ENCODE measurements at places on chromosomes 7 and 10. TPM values are rescaled to one million over a fixed set of nuclear protein-coding genes. Genes with fewer than 3 reads are reported as not detected.

DNA sequence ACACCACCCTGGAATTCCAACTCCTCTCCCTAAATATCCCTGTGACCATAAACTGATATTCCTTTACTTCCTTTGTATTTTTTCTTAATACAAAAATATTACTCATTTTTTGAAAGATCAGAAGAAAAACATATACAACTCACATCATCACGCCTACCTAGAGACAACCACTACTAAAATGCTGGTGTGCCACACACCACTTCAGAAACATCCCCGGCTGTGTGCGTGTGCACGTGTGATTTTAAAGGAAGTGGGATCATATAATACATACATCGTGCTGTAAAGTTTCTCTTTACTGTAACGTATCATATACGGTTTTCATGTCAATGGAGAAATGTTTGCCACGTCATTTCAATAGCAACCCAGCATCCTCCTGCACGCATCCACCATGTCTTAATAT lies 76.5 kb downstream of the ITIH5 start:
- no peaks in the 10 kb centered on the region for H3K36me3 ChIP-seq
- H3K4me3 ChIP-seq = no peak overlapping the region
- peaks cover 4% of the 10 kb centered on the region for H3K27me3 ChIP-seq
- DNase-seq = no peak

DNA sequence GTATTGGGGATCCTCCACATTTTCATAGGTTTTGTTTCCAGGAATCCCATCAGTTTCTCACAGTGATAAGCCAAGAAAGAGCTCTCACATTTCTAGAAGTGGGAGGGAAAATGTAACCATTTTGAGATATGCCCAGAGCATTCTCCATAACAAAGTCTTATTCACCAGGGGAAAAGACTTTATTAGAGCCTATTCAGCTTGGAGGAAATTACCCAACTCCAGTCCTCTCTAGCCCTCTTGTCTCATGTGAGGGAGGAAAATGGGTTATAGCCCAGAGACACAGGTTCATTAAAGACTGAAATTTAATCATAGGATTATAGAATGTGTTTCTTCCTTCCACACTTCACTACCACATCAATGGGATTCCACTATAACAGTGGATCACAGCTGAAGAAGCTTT lies 61.6 kb upstream of the DYNC1I1 start:
- H3K36me3 ChIP-seq = no peaks in the 10 kb centered on the region
- no peak overlapping the region for H3K27ac ChIP-seq
- no peaks in the 10 kb centered on the region for H3K4me1 ChIP-seq
- DNase-seq = no peak
- no peaks in the 10 kb centered on the region for H3K27me3 ChIP-seq
- H3K4me3 ChIP-seq = no peak overlapping the region

DNA sequence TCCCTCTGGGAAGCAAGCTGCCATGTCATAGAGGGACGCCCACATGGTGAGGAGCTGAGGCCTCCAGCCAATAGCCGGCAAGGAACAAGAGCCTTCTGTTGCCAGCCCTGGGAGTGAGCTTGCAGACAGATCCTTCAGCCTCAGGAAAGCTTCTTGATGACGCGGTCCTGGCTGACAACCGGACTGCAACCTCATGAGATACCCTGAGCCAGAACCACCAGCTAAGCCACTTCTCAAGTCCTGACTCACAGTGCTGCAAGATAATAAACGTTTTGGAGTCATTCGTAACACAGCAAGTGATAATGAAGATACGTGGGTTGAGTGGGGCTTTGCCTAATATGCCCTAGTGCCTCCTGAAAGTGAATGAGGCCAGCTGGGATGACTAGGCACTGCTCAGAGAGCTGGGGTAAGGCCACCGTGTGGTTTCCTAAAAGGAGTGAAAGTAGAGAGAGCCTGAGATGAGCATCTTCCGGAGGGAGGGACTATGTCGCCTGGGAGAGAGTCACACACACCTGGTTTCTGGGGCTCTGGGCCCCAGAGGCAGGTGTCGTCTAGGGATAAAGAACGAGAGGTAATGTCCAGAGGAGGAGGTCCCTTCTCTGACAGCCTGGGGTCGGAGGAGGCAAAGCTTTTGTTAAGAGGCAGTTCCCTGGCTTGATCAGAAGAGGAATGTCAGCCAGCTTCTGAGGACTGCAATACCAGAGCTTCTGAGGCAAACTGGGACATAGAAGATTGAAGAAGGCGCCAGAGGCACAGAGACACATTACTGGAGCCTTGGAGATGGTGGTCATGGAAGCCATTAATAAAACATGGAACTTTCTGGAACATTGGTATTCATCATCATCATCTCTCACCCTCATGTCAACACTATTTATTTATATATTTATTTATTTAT lies 53.6 kb downstream of the PYROXD2 start:
- H3K27ac ChIP-seq = peak overlapping the region; percentile 40
- H3K4me3 ChIP-seq = peak overlapping the region; percentile 22
- no peaks in the 10 kb centered on the region for H3K36me3 ChIP-seq
- H3K27me3 ChIP-seq = no peaks in the 10 kb centered on the region

DNA sequence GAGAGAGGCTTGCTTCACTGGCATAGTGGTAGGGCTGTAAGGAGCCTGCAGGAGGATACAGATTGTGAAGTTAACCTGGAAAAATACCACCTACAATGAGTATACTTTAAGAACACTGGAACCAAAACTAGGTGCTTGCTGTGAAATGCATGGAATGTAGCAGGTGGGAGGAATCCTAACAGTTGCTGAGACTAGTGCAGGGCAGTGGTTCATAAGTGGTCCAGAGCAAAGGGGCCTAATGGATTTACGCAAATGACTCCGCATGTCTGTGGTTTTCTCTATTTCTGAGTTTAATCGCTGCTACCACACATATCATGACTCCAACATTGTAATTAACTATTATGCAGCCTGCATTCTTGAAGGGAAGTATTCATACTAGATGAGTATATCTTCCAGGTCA lies 218.4 kb downstream of the CHRM2 start:
- peaks cover 7% of the 10 kb centered on the region for H3K4me1 ChIP-seq
- H3K4me3 ChIP-seq = no peak overlapping the region
- H3K27me3 ChIP-seq = no peaks in the 10 kb centered on the region
- DNase-seq = no peak

GRCh38 chr10:18713077-18713476 lies 53.8 kb downstream of the ARL5B start:
- 0 out of 2 replicates have a peak, but pooled peaks cover 1% of the 10 kb centered on the region for H3K4me1 ChIP-seq
- peak; percentile 92 for DNase-seq
- no peak overlapping the region for H3K4me3 ChIP-seq
- H3K27ac ChIP-seq = no peak overlapping the region
- H3K27me3 ChIP-seq = no peaks in the 10 kb centered on the region

DNA sequence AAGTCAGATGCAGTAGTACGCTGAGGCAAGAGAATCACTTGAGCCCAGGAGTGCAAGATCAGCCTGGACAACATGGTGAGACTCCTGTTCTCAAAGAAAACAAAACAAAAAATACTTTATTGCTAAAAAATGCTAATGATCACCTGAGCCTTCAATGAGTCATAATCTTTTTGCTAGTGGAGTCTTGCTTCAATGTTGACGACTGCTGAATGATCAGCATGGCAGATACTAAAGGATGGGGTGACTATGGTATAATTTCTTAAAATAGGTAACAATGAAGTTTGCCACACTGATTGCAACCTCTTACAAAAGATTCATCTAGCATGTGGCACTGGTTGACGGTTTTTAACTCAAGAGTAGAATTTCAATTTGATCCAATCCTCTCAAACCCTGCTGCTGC lies 22.3 kb downstream of the NANOS1 start:
- no peak overlapping the region for H3K27ac ChIP-seq
- H3K36me3 ChIP-seq = peaks cover 71% of the 10 kb centered on the region
- H3K27me3 ChIP-seq = no peaks in the 10 kb centered on the region
- H3K4me1 ChIP-seq = no peaks in the 10 kb centered on the region
- no peak for DNase-seq
- no peak overlapping the region for H3K4me3 ChIP-seq

- no peak for DNase-seq
- no peaks in the 10 kb centered on the region for H3K4me1 ChIP-seq
- H3K27me3 ChIP-seq = no peaks in the 10 kb centered on the region
- no peak overlapping the region for H3K4me3 ChIP-seq
- H3K36me3 ChIP-seq = no peaks in the 10 kb centered on the region
These were observed 175.7 kb upstream of the SLC25A13 start for GRCh38 chr7:96497567-96497966.

- H3K4me1 ChIP-seq = peaks cover 5% of the 10 kb centered on the region
- DNase-seq = no peak
- H3K27ac ChIP-seq = no peak overlapping the region
- H3K36me3 ChIP-seq = peaks cover 2% of the 10 kb centered on the region
- H3K4me3 ChIP-seq = no peak overlapping the region
- H3K27me3 ChIP-seq = no peaks in the 10 kb centered on the region
These were observed 5.5 kb downstream of the IL15RA start for GRCh38 chr10:5971886-5972285.

DNA sequence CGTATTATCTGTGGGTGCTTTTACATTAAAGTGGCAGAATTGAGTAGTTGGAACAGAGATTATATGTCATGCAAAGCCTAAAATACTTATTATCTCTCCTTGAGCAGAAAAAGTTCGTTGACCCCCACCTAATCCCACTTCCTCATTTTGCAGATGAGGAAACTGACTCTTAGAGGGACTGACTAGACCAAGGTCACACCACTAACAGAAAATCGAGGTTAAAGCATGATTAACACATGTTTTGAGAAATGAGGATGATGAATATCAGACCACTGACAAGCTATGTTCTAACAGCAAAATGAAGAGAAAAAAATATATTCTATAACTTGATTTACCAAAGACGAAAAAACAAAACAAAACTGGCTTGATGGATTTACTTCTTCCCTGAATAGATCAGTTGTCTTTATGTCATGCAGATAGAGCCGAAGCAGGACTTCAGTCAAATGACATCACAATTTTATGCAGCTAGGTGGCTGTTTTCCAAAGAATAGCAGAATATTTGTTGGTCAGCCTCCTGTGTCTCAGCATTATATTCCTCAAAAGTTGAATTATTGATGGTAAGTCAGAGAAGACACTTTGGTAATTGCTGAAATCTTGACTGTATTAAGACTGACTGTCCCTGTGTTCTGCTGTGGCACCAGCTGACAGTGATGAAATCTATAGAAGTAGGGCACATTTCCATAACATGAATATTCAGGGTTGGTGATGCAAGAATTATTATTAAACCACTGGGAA lies 24.2 kb upstream of the SMIM30 start:
- H3K27me3 ChIP-seq = no peaks in the 10 kb centered on the region
- no peaks in the 10 kb centered on the region for H3K4me1 ChIP-seq
- no peak overlapping the region for H3K4me3 ChIP-seq
- no peaks in the 10 kb centered on the region for H3K36me3 ChIP-seq

DNA sequence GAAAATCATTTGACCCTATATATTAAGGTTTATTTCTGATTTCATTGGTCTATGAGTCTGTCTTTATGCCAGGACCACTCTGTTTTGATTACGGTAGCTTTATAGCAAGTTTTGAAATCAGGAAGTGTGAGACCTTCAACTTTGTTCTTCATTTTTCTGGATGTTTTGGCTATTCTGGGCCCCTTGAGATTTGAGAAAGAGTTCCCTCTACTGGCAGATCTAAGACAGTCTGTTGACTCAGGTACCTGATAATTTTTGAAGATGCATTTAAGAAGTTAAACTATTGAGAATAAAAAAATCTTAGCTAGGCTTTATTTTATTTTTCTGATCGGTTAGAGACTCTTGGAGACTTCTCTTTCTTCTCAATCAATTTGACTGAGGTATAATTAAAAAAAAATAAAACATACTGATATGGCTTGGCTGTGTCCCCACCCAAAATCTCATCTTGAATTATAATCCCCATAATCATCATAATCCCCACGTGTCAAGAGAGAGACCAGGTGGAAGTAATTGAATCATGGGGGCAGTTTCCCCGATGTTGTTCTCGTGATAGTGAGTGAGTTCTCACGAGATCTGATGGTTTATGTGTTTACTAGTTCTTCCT lies 209.2 kb downstream of the SNX10 start:
- H3K27ac ChIP-seq = no peak overlapping the region
- peak; percentile 16 for DNase-seq
- no peaks in the 10 kb centered on the region for H3K36me3 ChIP-seq
- no peaks in the 10 kb centered on the region for H3K27me3 ChIP-seq
- H3K4me3 ChIP-seq = no peak overlapping the region

- peak; percentile 97 for DNase-seq
- H3K27me3 ChIP-seq = no peaks in the 10 kb centered on the region
- H3K36me3 ChIP-seq = no peaks in the 10 kb centered on the region
- peaks cover 3% of the 10 kb centered on the region for H3K4me1 ChIP-seq
These were observed 66.7 kb downstream of the ST7 start for GRCh38 chr7:117019786-117020590.

- H3K27ac ChIP-seq = no peak overlapping the region
- no peaks in the 10 kb centered on the region for H3K27me3 ChIP-seq
- H3K4me3 ChIP-seq = no peak overlapping the region
- DNase-seq = no peak
- no peaks in the 10 kb centered on the region for H3K4me1 ChIP-seq
These were observed 101.5 kb upstream of the RAB11FIP2 start for GRCh38 chr10:118148247-118148646.

GRCh38 chr7:139916717-139917395 lies 87.8 kb downstream of the TBXAS1 start:
- no peaks in the 10 kb centered on the region for H3K27me3 ChIP-seq
- H3K27ac ChIP-seq = peak overlapping the region; percentile 35
- no peak for DNase-seq
- H3K4me1 ChIP-seq = peaks cover 28% of the 10 kb centered on the region

- H3K27ac ChIP-seq = no peak overlapping the region
- peak; percentile 88 for DNase-seq
- peaks cover 27% of the 10 kb centered on the region for H3K36me3 ChIP-seq
- no peaks in the 10 kb centered on the region for H3K27me3 ChIP-seq
- H3K4me1 ChIP-seq = peaks cover 10% of the 10 kb centered on the region
- H3K4me3 ChIP-seq = no peak overlapping the region
These were observed 220.1 kb downstream of the TNS3 start for GRCh38 chr7:47361746-47362215.

The NSMCE4A gene
- 20.8 TPM for total RNA-seq

The PGAM2 gene
- not detected for total RNA-seq

The TAS2R16 gene
- not detected for total RNA-seq

The FFAR4 gene
- not detected for total RNA-seq

The DGKB gene
- total RNA-seq = under 0.01 TPM

The CCSER2 gene
- total RNA-seq = 27.8 TPM

The ZNF365 gene
- 2.5 TPM for total RNA-seq

The TMEM196 gene
- total RNA-seq = not detected

The SLC26A5 gene
- total RNA-seq = not detected

The ARPC1A gene
- 327 TPM for total RNA-seq

The ELN gene
- 2.2 TPM for total RNA-seq

The NOS3 gene
- total RNA-seq = 0.28 TPM

The CALHM1 gene
- not detected for total RNA-seq
